ENCODE measurements at places on chromosomes 1 and 21.

DNA sequence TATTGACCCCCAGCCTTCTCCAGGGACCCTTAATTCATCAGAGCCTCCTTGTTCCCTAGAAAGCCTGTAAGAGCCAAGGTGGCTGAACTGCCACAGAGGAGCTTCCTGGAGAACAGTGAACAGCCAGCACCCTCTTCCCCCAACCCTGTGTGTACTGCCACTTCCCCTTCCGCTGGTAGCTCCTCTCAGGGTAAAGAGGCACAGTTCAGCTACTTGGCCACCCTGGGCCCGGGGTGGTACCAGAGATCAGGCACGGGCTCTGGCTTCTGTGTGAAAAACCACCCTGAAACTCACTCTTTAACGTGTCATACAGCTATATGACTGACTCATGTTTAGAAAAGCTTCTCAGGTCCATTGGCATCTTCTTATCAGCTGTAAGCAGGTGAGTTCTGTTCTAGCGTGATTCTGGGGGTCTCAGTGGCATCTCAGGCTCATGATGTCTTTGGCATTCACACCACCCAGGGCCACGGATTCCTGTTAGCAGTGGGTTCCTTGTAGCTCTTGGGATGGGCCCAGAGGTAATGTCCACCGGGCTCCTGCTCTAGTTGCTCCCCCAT, 22.4 kb downstream of the ARMH1 start:
- DNase-seq, result no peak

GRCh38 chr1:116231752-116232151, 120.6 kb downstream of the MAB21L3 start:
- no peak for DNase-seq

DNA sequence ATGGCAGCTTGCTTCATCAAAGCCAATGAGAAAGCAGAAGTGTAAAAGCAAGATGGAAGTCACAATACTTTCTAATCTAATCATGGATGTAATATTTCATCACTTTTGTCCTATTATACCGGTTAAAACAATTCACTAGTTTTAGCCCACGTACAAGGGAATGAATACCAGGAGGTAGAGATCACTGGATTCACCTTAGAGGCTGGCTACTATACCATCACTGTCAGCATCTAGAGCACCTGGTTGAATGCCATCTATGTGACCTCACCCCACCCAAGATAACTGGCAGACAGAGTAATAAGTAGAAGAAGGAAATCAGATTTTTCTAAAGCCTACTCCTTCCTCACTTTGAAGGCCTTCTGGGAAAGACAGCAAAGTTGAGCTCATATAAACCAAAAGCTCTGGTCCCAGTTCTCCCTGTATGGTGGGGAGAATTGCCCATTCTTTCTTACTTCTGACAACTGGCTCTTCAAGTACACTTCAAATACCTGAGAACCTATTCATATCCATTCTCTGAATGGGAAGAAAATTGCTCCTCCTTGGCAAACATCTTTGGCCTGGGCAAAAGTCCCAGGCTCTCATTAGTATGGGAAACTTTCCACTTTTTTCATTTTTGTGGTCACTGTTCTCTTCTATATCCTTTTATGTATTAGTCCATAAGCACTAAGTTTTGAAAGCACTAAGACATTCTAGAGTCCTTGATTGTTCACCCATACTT, 24.8 kb downstream of the HSD3B1 start:
- no peak for DNase-seq

DNA sequence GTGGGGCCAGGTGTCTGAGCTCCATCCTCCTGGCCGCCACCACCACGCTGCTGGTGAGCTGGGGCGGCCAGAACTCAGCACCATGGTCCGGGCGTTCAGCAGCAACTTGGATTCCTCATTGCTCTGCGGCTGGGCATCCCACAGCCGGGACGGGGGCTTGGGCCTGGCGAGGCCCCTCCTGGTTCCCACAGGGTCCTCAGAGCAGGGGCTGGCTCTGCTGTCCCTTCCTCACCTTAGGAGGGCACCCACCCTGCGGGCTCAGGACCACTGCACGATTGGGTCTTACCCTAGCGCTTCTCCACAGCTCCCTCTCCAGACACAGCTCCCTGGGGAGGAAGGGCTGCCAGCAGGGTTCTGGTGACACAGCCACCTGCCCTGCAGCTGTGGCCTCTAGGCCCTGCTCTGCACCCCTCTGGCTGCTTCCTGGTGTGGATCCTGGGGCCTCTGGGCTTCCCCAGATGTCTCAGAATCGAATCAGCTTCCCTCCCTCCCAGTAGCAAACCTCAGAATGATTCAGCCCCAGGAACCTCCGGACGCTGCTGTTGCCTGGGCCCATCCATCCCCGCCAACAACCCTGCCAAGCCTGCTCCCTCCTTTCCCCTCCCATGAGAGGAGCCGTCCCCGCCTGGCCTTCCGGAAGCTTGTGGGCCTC, 25.0 kb downstream of the CRYAA start:
- DNase-seq, result no peak

- DNase-seq, result no peak
Measured at GRCh38 chr1:100952104-100952745, 56.3 kb downstream of the SLC30A7 start.

DNA sequence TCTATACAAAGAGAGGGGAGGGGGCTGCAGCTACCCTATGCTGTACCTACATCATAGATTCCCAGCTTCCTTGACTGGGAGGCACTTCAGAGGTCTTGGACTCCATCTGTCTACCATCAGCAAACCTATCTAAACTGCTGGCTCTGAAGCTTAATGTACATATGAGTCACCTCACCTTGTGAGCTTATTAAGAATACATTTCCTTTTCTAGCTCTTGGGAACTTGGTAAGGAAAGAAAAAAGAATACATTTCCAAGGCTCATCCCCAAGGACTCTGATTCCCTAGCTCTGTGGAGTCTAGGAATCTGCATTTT, 50.0 kb upstream of the PRELP start:
- DNase-seq, result no peak

GRCh38 chr1:35598895-35599294, 25.8 kb downstream of the TFAP2E start:
- DNase-seq, result no peak

DNA sequence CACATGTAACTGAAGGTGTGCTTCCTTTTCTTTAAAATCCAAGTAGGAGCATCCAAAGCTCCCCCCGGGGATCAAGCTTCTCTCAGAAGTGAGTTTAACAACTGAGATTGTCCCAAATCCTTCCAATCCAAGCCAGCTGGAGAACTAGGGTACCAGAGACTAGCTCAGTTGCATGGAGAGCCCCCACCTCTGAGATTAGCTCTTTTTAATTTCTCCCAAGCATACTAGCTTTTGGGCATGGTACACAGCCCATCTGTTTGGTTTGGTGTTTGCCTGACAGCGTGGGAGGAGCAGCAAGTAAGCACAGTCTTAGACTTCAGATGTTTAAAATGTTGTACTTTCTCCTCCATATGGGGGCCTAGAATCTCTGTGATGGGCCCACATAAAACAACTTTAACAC, 142.8 kb downstream of the ASTN1 start:
- DNase-seq, result no peak

GRCh38 chr1:170661646-170662411, 2.1 kb upstream of the PRRX1 start:
- no peak for DNase-seq

- DNase-seq, result no peak
Measured at GRCh38 chr21:37792046-37792445, 124.2 kb downstream of the KCNJ6 start.

DNA sequence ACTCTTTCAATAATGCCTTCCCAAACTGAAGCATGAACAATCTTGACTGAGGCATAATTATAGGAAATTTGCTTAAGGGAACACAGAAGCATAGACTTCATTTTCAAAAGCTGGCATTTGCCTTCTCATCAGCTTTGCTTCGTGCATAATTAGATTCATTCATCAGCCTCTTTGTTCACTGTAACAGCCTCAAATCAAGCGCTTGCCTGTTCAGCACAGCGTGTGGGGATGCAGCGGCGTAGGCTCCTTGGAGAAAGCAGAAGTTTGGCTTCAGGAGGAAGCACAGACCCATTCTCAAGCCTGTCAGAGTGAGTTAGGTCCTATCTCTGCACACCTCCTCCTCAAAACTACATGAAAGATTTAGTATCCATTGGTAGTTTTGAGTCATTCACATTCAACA, 246.4 kb upstream of the MAP1LC3C start:
- no peak for DNase-seq

GRCh38 chr1:215905493-215906115, 338.5 kb downstream of the KCTD3 start:
- no peak for DNase-seq

GRCh38 chr1:163656095-163656759, 334.5 kb downstream of the NUF2 start:
- no peak for DNase-seq

DNA sequence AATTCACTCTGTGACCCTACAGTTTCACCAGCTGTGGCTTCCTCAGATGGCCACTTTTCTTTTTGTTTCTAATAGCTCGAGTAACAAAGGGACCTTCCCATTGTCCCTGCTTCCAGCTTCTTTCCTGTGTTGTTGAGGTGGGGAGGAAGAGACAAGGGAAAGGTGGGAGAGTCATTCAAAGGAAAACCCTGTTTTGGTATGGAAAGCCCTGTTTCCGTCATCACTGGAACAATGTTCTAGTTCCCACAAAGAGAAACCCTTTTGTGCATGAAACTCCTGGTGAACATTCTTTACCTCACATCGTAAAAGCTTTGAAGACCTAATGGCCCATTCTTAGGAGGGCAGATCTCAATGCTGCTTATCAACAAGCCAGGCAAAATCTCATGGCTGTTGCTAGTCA, 62.2 kb downstream of the ABCA4 start:
- DNase-seq, result no peak

DNA sequence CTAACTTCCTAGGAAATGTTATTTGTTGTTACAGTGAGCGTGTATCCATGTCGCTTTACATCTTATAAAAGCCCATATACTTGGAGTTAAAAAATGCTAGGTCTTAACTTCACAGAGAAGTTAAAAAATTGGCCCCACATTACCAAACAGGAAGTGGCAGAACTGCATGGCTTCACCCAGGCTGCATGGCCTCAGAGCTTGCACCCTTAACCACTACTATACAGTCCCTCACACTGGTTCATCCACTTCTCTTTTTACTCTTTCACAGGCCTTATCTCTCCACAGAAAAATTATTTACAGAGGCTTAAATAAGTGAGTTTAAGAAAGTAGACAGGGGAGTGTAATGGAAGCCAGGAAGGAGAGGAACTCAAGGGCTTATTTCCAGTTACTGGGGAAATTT, 402.5 kb downstream of the HHAT start:
- no peak for DNase-seq

DNA sequence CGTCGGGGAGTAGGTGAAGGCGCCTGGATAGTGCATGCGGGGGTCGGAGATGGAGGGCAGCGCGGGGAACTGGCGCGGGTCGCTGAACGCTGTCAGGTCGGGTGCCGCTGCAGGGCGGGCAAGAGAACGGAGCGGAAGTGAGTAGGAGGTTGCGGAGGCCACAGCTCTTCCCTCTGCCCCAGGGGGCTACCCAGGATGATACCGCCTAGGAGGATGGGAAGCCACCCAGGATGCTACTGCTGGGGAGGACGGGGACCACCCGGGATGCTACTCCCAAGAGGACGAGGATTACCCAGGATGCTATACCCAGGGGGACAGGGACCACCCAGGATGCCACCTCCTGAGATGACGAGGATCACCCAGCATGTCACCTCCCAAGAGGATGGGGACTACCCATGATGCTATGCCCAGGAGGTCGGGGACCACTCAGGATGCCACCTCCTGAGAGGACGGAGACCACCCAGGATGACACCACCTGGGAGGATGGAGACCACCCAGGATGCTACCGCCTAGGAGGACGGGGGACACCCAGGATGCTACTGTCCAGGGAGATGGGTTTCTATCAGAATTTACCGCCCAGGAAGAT, 123.8 kb downstream of the CLIC6 start:
- no peak for DNase-seq

GRCh38 chr1:235864469-235864868, 2.2 kb downstream of the LYST start:
- DNase-seq, result no peak

GRCh38 chr1:11053758-11054137, 6.1 kb downstream of the SRM start:
- no peak for DNase-seq

- DNase-seq, result no peak
Measured at GRCh38 chr1:202361701-202362100, 13.2 kb downstream of the PPP1R12B start.

DNA sequence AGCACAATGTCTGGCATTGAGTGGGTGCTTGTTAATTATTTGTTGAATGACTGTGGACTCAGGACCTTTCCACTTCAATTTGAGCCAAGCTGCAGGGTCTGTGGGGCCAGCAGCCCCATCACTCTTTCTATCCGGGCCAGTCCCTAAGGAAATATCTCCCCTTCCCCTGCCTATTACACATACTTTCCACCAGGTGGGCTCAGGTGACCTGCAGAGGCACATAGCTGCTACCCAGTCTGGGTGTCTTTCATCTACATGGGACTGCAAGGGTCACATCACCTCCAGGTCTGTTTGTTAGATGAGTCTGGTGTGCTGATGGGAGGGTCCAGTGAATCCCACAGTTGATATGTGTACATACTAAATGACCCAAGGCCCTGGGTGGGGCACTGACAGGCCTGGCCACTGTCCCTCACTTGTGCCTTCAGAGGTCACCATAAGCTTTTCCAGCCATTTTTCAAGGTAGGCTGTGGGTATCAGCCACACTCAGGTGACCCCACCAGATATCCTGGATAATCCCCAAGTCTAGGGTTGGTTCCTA, 59.5 kb upstream of the KDM4A start:
- no peak for DNase-seq

DNA sequence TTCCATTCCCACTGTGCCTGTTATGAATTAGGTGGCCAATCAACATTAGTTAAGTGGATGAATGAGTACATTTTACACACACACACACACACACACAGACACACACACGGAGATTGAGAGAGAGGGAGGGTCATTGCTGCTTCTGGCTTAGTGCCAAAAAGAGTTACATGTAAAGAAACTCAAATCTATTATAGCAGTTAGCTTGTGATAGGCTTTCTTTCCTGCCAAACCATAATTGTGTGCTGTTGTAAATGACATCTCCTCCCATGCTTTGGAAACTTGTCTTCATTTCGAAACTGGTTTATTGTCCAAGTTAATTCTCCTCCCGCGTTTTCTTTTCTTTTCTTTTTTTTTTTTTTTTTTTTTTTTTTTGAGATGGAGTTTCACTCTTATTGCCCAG, 1.4 kb upstream of the MT1HL1 start:
- DNase-seq, result no peak
